ENCODE measurements at places on chromosomes 7 and 10. TPM values are rescaled to one million over a fixed set of nuclear protein-coding genes. Genes with fewer than 3 reads are reported as not detected.

Gene PRKCQ
- total RNA-seq, result 6.3 TPM

Gene MGAM2
- not detected for total RNA-seq

Gene FAM25C
- not detected for total RNA-seq

Gene CACNA2D1
- total RNA-seq, result 28.0 TPM

Gene AKR1C1
- 238 TPM for total RNA-seq

Gene TMEM139
- total RNA-seq, result 0.62 TPM

Gene GIMAP6
- 0.56 TPM for total RNA-seq

Gene CYP2W1
- total RNA-seq, result not detected

Gene RADIL
- total RNA-seq, result 1.4 TPM

Gene PAPSS2
- total RNA-seq, result 0.17 TPM

Gene VAX1
- total RNA-seq, result not detected

Gene RTKN2
- 7.3 TPM for total RNA-seq

Gene MXI1
- 16.7 TPM for total RNA-seq

Gene TNPO3
- total RNA-seq, result 57.5 TPM

Gene BHLHA15
- not detected for total RNA-seq

Gene OR6B1
- not detected for total RNA-seq

Gene MUC12
- 0.54 TPM for total RNA-seq

Gene JAZF1
- 13.3 TPM for total RNA-seq

Gene TMEM184A
- 2.3 TPM for total RNA-seq

Gene STOX1
- 0.66 TPM for total RNA-seq

Gene MKX
- total RNA-seq, result not detected

Gene CTAGE8
- total RNA-seq, result 0.16 TPM

Gene GPR22
- total RNA-seq, result not detected

Gene INHBA
- total RNA-seq, result 2.2 TPM

Gene PIK3AP1
- total RNA-seq, result not detected

Gene CDK1
- total RNA-seq, result 200 TPM

Gene NKX2-3
- total RNA-seq, result not detected

Gene RET
- total RNA-seq, result 0.04 TPM

Gene CPEB3
- 0.56 TPM for total RNA-seq

Gene CYP3A4
- total RNA-seq, result not detected

Gene NUTM2A
- 0.37 TPM for total RNA-seq

Gene GRID1
- total RNA-seq, result 2.4 TPM

Gene UNCX
- total RNA-seq, result not detected

Gene MRPS33
- total RNA-seq, result 91.2 TPM

Gene TLL2
- 0.31 TPM for total RNA-seq

Gene ASB15
- total RNA-seq, result not detected

Gene SMO
- 15.5 TPM for total RNA-seq

Gene SNX13
- 65.9 TPM for total RNA-seq

Gene BRAF
- 6.0 TPM for total RNA-seq

Gene AKR1C4
- total RNA-seq, result not detected

Gene SPDYE1
- total RNA-seq, result not detected

Gene AP1S1
- 186 TPM for total RNA-seq

Gene POT1
- 28.0 TPM for total RNA-seq

Gene CUZD1
- 0.99 TPM for total RNA-seq

Gene FRG2B
- 0.06 TPM for total RNA-seq

Gene CDC14C
- 0.06 TPM for total RNA-seq

Gene STN1
- 24.9 TPM for total RNA-seq

Gene FRMPD2
- total RNA-seq, result 0.02 TPM

Gene EPO
- total RNA-seq, result not detected

Gene BTBD16
- not detected for total RNA-seq

Gene TDRD1
- total RNA-seq, result not detected

Gene NOBOX
- not detected for total RNA-seq

Gene FZD1
- 6.9 TPM for total RNA-seq

Gene SPDYE9
- not detected for total RNA-seq

Data from H4 (cell line).